ENCODE measurements at places on chromosomes 2 and 18.

- ATAC-seq = no peak
These were observed 50.0 kb downstream of the MC4R start for GRCh38 chr18:60322591-60322990.

GRCh38 chr2:27398962-27399361, 10.4 kb downstream of the PPM1G start:
- no peak for ATAC-seq

DNA sequence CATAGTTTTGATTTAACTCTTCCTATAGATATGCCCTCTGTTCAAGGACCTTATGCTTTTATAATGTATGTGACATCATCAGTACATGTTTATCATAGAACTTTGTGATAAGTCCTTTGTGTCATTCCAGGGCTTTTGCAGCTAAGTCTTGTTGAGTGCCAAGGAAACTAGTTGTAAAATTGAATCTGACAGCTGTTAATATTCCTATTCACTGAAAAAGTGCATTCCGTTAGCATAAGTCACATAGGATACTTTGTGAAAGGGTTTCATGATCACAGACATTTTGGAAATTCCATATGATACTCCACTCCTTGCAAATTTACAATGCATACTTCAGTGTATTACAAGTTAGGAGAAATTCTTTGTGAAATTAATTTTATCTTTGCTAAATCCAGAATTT, 503.4 kb downstream of the CCDC85A start:
- peak; percentile 73 for ATAC-seq

DNA sequence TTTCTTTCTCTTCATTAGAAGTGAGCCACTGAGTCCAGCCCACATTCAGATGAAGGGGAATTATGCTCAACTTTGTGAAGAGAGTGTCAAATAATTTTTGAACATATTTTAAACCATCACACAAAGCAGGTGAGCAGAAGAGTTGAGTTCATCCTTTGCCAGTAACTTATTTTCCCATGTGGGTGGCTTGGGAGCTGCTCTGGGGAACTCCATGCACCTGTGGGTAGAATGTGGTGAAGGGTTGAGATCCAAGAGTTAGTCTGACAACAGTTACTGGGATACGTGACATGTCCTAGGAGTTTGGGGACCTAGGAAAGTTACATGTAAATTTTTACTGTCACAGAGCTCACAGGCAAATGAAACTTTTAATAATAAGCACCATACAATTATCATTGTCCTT, 21.6 kb downstream of the MAPK4 start:
- no peak for ATAC-seq

DNA sequence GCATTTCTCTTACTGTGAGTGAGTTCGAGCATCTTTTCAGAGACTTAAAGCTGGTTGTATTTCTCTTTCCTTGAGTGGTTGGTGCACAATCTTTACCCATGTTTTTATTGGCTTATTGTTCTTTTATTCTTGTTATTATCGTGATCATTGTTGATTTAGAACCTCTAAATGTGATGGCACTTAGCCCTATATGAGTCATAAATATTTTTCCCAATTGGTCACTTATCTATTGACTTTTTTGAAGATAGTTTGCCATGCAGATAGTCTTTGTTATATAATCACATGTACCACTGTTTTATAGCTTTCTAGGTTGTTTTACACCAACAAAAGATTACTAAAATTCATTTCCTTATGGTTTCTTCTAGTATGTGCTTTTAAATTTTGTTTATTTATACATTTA, 141.6 kb upstream of the MSH6 start:
- ATAC-seq = no peak
